ENCODE measurements at places on chromosomes 4 and X. TPM values are rescaled to one million over a fixed set of nuclear protein-coding genes. Genes with fewer than 3 reads are reported as not detected.

HERC3 gene
- total RNA-seq: 64.1 TPM

SHISA3 gene
- 1.7 TPM for total RNA-seq

ARHGAP4 gene
- 49.6 TPM for total RNA-seq

BEX1 gene
- total RNA-seq: not detected

EDNRA gene
- not detected for total RNA-seq

CACNA1F gene
- total RNA-seq: not detected

PLXNB3 gene
- 5.7 TPM for total RNA-seq

FTSJ1 gene
- total RNA-seq: 33.2 TPM

PF4V1 gene
- not detected for total RNA-seq
